ENCODE measurements at places on chromosomes 1 and 21.

DNA sequence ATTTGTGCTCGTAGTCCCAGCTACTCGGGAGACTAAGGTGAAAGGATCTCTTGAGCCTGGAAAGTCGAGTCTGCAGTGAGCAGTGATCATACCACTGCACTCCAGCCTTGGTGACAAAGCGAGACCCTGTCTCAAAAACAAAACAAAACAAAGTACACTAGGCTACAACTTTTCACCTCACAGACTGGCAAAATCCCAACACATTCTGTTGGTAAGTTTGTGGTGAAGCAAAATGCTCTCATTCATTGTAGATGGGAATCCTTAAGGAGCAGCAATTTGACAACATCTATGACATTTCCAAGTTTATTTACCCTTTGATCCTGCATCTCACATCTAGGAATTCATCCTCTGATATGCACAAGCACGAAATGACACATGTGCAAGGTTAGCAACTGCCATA is 20.2 kb upstream of the SLC1A7 start:
- no peak for DNase-seq

GRCh38 chr1:228430243-228430642 is 13.6 kb upstream of the TRIM17 start:
- DNase-seq, result no peak

DNA sequence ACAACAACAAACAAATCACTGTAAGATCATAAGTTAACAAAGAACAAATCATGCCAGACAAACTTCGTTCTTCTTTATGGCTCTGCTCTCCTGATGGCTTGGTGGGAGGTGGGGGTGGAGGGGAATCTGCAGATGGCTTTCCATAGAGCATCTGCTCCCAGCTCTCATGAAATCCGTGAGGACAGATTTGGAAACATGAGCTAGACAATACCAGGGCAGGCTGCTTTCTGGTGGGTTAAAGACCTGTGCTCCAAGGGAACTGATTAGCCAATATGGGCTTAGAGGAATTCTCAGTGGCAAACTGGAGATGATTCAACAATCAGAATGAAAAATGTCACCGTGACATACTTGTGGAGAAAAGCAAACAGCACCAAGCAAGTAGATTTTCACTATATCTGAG is 69.4 kb upstream of the TLR5 start:
- no peak for DNase-seq

DNA sequence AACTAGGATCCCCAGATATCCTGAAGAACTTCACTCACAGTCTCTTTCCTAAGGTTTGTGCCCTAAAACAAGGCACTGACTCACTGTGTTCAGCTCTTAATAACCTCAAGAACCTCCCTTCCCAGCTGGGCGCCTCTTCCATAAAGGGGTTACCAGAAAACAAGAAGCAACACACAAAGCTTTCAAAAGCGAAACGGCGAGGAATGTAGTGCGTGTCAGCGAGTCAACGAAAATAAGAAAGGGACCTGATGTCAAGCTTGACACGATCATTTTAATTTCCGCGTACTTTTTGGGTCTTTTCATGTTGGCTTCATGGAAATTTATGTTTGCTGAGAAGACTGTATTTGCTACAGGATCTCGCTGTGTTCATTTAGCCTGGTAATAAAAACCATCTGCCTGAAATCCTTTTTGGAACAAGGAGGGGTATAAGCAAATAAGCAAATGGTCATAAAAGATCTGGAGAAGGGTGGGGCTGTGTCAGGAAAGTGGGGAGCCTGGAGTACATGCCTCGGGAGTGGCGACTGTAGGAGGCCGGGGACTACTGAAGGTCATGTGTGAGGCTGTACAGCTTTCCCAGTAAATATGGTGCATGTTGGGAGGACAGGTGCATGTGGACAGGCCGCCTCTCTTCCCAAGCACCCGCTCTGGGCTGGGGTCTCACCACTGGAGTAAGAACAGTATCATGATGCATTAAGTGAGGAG is 11.4 kb upstream of the CLDN14 start:
- DNase-seq, result no peak

DNA sequence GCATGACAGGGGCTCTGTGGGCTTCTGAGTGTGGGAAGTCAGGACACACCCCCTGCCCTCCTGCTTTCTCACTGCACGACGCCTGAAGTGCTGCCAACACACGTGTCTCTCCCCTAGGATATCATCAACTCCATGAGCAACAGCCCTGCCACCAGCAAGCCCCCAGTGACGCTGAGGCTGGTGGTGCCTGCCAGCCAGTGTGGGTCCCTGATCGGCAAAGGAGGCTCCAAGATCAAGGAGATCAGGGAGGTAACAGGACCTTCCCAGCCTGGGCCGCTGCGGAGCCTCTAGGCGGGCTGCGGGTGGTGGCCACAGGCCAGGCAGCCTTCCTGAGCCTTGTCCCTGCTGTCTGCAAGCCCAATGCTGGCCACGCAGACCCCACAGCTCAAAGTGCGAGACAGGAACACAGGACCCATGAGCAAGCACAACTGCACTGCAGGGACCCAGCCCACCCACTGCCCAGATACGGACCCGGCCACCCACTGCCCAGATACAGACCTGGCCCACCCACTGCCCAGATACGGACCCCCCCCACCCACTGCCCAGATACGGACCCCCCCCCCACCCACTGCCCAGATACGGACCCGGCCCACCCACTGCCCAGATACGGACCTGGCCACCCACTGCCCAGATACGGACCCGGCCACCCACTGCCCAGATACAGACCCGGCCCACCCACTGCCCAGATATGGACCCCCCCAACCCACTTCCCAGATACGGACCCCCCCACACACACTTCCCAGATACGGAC is 72.2 kb upstream of the COL6A1 start:
- DNase-seq, result no peak

DNA sequence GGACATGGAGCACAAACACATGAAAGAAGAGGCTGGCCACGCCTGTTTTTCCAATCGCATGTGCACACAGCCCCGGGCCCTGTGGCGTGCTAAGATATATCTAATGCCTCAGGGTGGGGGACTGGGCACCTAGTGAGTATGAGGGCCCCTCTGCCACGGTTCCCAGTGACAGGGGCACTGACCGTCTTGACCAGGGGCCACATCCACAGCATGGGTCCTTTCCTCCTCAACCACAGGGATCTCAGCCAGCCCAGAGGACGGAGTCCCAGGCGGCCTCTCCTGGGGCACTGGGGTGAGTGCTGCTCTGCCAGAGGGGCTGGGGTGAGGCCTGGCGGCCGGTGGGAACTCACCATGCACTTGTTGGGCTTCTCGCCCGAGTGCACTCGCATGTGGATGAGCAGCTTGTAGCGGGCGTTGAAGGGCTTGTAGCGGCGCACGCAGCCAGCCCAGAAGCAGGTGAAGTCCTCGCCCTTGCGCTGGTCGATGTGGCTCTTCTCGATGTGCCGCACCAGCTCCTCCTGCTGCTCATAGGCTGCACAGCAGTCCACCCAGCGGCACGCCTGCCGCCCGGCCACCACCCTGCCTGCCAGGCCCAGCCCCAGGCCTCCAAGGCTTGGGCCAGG is 134.7 kb downstream of the DMRTB1 start:
- no peak for DNase-seq

DNA sequence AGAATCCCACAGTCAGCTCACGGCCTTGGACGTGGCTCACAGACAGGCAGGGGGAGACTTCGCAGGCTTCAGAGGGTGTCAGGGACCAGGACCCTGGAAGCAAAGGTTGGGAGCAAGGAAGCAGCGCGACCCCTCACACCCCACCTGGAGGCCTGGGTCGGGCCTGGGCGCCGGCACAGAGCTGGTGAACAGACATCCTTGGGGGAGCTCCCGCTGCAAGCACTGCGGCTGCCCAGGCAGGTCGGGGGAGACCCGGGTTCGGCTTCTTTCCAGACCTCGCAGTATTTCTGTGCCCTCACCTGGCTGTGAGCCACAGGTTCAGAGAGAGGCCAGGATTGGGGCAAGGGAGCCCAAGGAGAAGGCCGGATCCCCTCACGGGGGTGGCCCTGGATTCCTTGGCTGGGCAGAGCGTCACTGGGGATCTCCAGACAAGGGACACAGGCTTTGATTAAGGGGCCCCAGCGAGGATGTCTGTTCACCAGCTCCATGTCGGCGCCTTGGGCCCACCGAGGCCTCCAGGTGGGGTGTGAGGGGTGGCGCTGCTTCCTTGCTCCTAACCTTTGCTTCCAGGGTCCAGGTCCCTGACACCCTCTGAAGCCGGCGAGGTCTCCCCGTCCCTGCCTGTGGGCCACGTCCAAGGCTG is 37.9 kb upstream of the TSPEAR start:
- DNase-seq, result no peak

- no peak for DNase-seq
These were observed 43.1 kb downstream of the WARS2 start for GRCh38 chr1:119097380-119097779.

DNA sequence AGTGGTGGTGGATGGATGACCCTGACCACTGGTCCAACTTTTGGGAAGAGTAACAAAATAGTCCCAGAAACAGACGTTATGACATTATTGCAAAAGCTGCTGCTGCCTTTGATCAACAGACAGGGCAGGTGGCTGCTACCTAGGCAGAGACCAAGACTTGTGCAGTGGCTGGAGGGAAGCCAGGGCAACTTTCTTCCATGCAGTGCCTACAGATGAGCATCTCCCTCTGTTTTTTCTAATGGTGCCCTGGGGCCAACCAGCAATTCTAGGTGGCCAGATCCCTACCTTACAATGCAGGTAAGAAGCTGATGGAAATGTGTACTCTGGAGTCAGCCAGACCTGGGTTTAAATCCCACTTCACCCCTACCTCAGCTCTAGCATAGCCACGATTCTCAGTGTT is 283.1 kb upstream of the POU3F1 start:
- no peak for DNase-seq

GRCh38 chr1:29258976-29259801 is 22.9 kb downstream of the PTPRU start:
- DNase-seq, result no peak

GRCh38 chr1:159554696-159555095 is 18.9 kb upstream of the OR10J5 start:
- DNase-seq, result no peak

DNA sequence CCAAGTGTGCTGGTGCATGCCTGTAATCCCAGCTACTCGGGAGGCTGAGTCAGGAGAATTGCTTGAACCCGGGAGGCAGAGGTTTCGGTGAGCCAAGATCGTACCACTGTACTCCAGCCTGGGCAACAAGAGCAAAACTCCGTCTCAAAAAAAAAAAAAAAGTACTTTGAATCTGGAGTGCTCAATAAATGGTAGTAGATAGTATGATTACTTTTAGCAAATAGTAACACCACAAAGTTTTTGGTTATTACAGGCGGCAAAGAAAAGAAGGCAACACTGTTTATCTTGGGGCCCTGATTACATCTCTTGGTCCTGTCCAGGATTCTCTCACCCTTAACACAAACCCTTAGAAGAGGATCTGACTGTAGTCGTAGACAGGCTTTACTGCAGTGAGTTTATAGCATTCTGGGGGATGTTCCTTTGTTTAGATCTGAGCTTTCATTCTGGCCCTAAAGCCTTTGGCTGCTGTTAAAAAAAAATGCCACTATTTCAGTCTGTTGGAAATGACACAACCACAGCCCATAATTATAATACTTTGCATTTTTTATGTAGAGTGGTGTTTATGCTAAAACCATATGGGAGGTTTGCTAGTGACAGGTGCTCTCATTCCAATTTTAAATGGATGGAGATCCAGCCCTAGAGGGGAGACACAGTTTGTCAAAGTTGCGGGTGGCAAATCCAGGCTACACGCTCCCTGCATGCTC is 79.7 kb upstream of the SLC2A1 start:
- no peak for DNase-seq

DNA sequence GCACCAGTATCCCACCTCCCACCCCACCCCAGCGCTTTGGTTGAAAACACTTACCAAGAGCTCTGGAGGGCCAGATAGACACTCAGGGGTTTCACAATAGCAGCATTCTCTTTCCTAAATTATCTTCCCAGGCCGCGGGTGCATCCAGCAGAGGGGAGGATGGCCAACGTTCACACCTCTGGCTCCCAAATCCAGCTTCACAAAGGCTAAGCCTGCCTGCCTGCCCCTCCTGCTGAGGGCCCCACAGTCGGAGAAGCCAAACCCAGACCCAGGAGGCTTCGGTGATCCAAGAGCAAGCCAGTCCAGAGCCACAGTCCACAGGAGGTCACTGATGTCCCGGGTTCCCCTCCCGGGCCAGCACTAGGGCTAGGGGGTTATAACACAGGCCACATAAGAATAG is 231.9 kb downstream of the TRABD2B start:
- no peak for DNase-seq

- no peak for DNase-seq
These were observed 1.0 kb upstream of the DIRAS3 start for GRCh38 chr1:68051475-68051874.

DNA sequence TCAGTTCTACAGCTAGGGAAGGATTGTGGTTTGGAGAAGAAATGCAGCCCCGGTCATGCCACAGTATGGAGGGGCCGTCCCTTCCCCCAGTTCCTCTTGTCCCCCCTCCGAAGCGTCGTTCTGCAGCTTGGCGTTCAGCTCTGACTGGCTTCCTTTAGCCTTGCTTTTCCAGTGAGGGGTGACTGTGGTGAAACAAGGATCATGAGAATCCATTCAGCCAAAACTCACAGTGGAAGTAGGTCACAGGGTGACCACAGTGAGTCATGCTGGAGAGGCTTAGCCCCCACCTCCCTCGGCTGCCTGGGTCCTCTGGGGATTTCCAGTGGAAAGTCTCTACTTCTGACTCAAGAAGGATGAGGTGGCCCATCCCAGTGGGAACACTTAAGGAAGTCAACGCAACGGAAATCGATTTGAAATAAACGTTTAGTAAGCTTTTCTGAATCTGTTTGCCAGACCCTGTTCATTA is 37.3 kb upstream of the COL6A2 start:
- no peak for DNase-seq

- DNase-seq, result no peak
These were observed 22.9 kb downstream of the NIPAL3 start for GRCh38 chr1:24438423-24438901.

- DNase-seq, result no peak
These were observed 82.0 kb downstream of the OLFML3 start for GRCh38 chr1:114061121-114061830.

GRCh38 chr1:233885196-233885920 is 19.1 kb upstream of the SLC35F3 start:
- no peak for DNase-seq

GRCh38 chr1:22892789-22893188 is 79.9 kb downstream of the LACTBL1 start:
- DNase-seq, result no peak

- DNase-seq, result no peak
These were observed 21.0 kb downstream of the IFNGR2 start for GRCh38 chr21:33424214-33424613.

- DNase-seq, result no peak
These were observed 542 bp downstream of the EIF2B3 start for GRCh38 chr1:44985747-44986359.

GRCh38 chr1:232891071-232891470 is 59.3 kb upstream of the NTPCR start:
- no peak for DNase-seq
